ENCODE measurements at places on chromosomes 13 and 19. TPM values are rescaled to one million over a fixed set of nuclear protein-coding genes. Genes with fewer than 3 reads are reported as not detected.
A peak's percentile ranks its signal among the peaks of the same experiment; 100 is the strongest.

- H3K27me3 ChIP-seq = no peaks in the 10 kb centered on the region
- no peaks in the 10 kb centered on the region for H3K4me1 ChIP-seq
- no peak overlapping the region for H3K4me3 ChIP-seq
- no peak for DNase-seq
- no peaks in the 10 kb centered on the region for H3K36me3 ChIP-seq
Observed at GRCh38 chr19:18762125-18763023, 28.7 kb downstream of the COMP start.

The DZIP1 gene
- total RNA-seq = not detected

GRCh38 chr13:50125304-50125553 is 110.0 kb downstream of the KCNRG start:
- H3K27me3 ChIP-seq = peaks cover 22% of the 10 kb centered on the region
- peak overlapping the region; percentile 95 for H3K27ac ChIP-seq
- peaks cover 7% of the 10 kb centered on the region for H3K36me3 ChIP-seq
- DNase-seq = peak; percentile 71
- peak overlapping the region; percentile 81 for H3K4me3 ChIP-seq

The CRB3 gene
- total RNA-seq = 8.6 TPM

DNA sequence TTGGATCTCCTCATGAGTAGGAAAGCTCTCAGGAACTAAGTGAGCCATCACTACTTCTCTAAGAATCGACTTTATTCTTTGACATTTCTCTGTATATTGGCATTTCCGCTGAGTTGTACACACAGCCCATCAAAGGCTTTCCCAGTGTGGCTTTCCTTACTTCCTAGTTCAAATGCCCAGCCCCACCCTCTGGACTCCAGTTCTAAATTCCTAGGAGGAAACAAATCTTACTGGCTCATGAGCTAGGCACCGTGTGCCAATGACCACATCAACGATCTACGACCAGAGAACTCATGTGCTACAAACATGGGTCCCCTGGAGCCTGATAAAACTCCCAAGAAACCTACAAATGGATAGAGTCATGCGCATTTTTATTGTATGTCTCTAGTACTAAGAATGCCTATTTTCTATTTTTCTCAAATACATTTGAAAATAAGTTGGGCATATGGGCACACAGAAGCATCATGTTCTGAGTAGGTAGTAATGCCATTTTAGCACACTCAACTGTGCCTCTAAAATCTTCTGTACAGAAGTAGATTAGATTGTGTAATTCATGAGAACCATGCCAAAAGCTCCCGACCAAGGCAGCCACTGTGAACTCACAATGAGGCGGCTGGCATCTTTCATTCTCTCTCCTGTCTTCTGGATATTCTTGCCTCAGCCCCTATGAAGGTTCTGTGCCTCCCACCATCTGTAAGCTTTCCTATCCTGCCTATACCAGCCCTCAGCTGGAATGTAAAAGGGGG is 10.5 kb upstream of the RAP2A start:
- H3K27ac ChIP-seq = no peak overlapping the region
- no peak for DNase-seq
- no peaks in the 10 kb centered on the region for H3K27me3 ChIP-seq
- no peak overlapping the region for H3K4me3 ChIP-seq
- no peaks in the 10 kb centered on the region for H3K4me1 ChIP-seq
- no peaks in the 10 kb centered on the region for H3K36me3 ChIP-seq

The ZNF382 gene
- 5.4 TPM for total RNA-seq

- no peak overlapping the region for H3K27ac ChIP-seq
- no peak for DNase-seq
- no peaks in the 10 kb centered on the region for H3K27me3 ChIP-seq
- H3K4me1 ChIP-seq = no peaks in the 10 kb centered on the region
Observed at GRCh38 chr13:87607266-87607665, 63.9 kb upstream of the SLITRK5 start.

DNA sequence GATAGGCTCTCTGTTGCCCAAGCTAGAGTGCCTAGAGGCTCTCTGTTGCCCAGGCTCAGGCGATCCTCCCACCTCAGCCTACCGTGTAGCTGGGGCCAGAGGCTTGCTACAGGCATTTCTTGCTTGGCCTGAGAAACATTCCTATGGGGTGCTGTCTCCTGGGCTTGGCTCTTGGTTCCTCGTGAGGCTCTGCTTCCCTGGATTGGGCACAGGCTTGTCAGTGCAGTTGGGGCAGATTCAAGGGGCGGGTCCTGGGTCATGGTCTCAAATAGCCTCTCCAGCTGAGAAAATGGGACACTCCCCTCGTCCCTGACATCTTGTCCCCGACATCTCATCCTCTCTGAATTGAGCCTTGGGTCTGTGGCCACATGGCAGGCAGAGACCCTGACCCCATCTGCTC is 4.9 kb downstream of the TSSK6 start:
- no peak overlapping the region for H3K4me3 ChIP-seq
- H3K36me3 ChIP-seq = peaks cover 20% of the 10 kb centered on the region
- no peak overlapping the region for H3K27ac ChIP-seq
- H3K27me3 ChIP-seq = no peaks in the 10 kb centered on the region
- peaks cover 3% of the 10 kb centered on the region for H3K4me1 ChIP-seq

The TEX26 gene
- total RNA-seq = not detected

The BCAM gene
- not detected for total RNA-seq

The ATP4B gene
- not detected for total RNA-seq

DNA sequence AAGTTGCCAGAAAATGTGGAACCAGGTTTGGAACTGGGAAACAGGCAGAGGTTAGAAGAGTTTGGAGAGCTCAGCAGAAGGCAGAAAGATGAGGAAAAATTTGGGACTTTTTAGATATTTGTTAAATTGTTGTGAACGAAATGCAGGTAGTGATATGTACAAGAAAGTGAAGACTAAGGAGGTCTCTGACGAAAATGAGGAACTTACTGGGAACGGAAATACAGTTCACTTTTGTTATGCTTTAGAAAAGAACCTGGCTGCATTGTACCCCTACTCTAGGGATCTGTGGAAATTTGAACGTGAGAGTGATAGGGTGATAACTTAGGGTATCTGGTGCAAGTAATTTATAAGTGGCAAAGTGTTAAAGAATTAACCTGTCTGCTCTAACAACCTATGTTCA is 632.4 kb downstream of the SLITRK5 start:
- H3K4me3 ChIP-seq = no peak overlapping the region
- no peaks in the 10 kb centered on the region for H3K27me3 ChIP-seq
- H3K27ac ChIP-seq = no peak overlapping the region
- H3K36me3 ChIP-seq = no peaks in the 10 kb centered on the region
- H3K4me1 ChIP-seq = no peaks in the 10 kb centered on the region

DNA sequence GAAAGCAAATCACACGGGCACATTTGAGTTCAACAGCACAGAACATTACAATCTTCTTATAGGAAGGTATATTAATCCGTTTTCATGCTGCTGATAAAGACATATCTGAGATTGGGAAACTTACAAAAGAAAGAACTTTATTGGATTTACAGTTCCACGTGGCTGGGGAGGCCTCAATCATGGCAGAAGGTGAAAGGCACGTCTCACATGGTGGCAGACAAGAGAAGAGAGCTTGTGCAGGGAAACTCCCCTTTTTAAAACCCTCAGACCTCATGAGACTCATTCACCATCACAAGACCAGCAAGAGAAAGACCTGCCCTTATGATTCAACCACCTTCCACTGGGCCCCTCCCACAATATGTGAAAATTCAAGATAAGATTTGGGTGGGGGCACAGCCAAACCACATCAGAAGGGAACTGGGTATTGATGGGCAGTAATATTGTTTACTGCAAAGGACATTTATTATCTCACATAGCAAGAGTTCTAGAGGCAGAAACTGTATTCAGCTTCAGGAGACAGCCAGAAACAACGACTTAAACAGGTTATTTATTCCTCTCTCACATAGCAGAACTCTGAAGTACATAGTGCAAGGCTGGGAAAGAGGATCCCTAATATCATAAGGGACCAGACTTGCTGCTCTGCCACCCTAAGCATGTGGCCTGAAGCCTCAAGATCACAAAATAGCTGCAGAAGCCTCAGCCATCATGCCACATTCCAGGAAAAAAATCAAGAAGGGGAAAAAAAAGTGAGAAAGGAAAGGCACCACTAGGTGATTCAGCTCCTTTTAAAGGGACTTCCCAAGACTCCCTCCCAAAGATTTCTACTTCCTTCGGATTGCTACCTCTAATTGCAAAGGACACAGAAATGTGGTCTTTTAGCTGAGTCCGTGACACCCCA is 23.1 kb downstream of the FXYD5 start:
- no peaks in the 10 kb centered on the region for H3K27me3 ChIP-seq
- no peak for DNase-seq
- peaks cover 23% of the 10 kb centered on the region for H3K4me1 ChIP-seq
- H3K27ac ChIP-seq = no peak overlapping the region

The C13orf46 gene
- total RNA-seq = 16.9 TPM

The GPC5 gene
- 0.10 TPM for total RNA-seq

- no peak overlapping the region for H3K4me3 ChIP-seq
- H3K36me3 ChIP-seq = no peaks in the 10 kb centered on the region
- DNase-seq = no peak
- H3K4me1 ChIP-seq = peaks cover 9% of the 10 kb centered on the region
- no peaks in the 10 kb centered on the region for H3K27me3 ChIP-seq
Observed at GRCh38 chr19:38743394-38744297, 628 bp downstream of the CAPN12 start.

- no peaks in the 10 kb centered on the region for H3K36me3 ChIP-seq
- no peak overlapping the region for H3K4me3 ChIP-seq
- no peak overlapping the region for H3K27ac ChIP-seq
- DNase-seq = no peak
- no peaks in the 10 kb centered on the region for H3K4me1 ChIP-seq
Observed at GRCh38 chr13:20451397-20451796, 74.3 kb downstream of the CRYL1 start.

- no peak overlapping the region for H3K27ac ChIP-seq
- no peaks in the 10 kb centered on the region for H3K27me3 ChIP-seq
- peaks cover 12% of the 10 kb centered on the region for H3K36me3 ChIP-seq
- no peak overlapping the region for H3K4me3 ChIP-seq
- H3K4me1 ChIP-seq = no peaks in the 10 kb centered on the region
Observed at GRCh38 chr13:41833201-41833600, 127.7 kb downstream of the VWA8 start.

DNA sequence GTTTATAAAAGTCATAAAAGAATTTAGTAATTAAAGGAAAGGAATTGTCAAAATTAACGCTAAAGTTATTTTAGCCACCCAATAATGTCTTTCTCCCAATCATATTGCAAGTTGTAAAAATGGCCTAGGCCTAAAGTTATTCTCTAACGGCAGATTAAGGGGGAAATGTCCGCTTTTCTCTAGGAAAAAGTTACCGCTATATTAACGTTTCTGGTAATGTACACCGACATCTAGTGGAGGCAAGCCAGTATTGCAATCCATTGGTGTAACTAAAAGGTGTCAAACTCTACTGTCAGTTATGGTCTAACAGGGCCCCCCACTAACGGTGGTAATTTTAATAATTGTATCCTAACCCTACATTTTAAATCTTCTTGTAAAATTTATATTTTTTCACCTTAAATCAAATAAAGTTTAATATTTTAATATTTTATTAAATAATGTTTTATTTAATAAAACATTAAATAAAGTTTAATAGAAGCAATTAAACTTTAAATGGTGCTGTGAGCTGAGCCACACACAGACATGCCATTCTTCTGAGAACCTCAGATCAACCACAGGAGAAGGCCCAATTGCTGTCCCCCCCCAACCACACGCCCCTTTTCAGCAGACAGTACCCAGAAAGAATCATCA is 35.9 kb upstream of the ZSCAN5A start:
- no peaks in the 10 kb centered on the region for H3K36me3 ChIP-seq
- H3K27me3 ChIP-seq = no peaks in the 10 kb centered on the region
- no peaks in the 10 kb centered on the region for H3K4me1 ChIP-seq
- H3K4me3 ChIP-seq = no peak overlapping the region
- H3K27ac ChIP-seq = no peak overlapping the region

The PALM gene
- not detected for total RNA-seq

DNA sequence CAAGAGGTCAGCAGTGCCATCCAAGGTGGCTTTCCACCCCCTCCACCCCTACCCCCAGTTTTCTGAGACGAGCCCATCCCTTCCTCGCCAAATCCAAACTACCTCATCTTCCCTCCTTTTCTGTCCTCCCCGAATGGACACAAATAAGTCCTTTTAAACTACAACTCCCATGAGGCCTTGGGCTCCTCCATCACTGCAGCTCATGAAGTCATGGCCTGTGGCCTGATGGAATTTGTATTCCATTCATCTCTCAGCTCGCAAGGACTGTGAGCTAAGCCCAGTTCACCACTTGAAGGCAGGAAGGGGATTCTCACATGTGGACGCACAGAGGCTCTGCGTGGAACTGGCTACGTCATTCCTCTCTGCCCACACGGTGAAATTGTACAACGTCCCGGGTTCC is 12.5 kb downstream of the PTPRH start:
- H3K36me3 ChIP-seq = no peaks in the 10 kb centered on the region
- no peak overlapping the region for H3K4me3 ChIP-seq
- H3K27me3 ChIP-seq = no peaks in the 10 kb centered on the region

The HSH2D gene
- total RNA-seq = 20.0 TPM

The FREM2 gene
- not detected for total RNA-seq

- no peaks in the 10 kb centered on the region for H3K27me3 ChIP-seq
- no peak overlapping the region for H3K4me3 ChIP-seq
- H3K27ac ChIP-seq = no peak overlapping the region
Observed at GRCh38 chr13:110047496-110047895, 259.5 kb downstream of the COL4A1 start.

- no peaks in the 10 kb centered on the region for H3K27me3 ChIP-seq
- no peak overlapping the region for H3K4me3 ChIP-seq
- no peaks in the 10 kb centered on the region for H3K36me3 ChIP-seq
- no peaks in the 10 kb centered on the region for H3K4me1 ChIP-seq
- H3K27ac ChIP-seq = no peak overlapping the region
Observed at GRCh38 chr13:85995788-85996418, 196.7 kb upstream of the SLITRK6 start.

The PRRG2 gene
- 0.44 TPM for total RNA-seq

DNA sequence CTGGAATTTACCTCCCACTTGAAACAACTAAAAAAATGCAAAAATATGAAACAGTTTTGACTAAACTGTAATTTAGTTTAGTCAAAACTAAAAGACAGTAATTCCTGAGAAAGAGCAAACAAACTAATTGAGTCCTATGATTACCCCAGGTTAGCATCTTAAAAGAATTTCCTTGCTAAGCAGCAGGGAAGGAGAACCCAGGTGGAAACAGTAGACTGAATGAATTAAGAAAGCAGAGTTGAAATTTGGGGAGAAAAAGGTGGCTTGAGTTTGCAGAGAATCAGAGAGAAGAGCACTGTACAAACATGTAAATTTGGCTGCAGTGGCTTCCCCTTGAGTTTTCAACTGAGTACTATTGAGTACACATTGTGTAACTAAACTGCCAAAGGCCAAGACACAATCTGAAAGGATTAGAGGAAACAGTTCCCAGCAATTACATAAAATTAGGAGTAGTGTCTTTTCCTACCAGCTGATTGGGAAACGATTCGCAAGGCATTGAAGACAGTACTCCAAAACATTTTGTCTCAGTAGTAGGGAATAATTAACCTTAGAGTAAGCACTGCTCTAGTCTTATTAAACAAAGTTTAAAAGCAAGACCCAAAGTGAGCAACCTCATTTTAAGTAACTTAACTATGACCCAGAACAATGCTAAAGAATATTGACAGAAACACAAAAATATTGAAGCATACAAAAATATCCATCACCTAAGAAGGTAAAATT is 820.5 kb downstream of the DACH1 start:
- H3K4me3 ChIP-seq = no peak overlapping the region
- H3K27me3 ChIP-seq = no peaks in the 10 kb centered on the region
- DNase-seq = no peak
- no peaks in the 10 kb centered on the region for H3K36me3 ChIP-seq
- no peak overlapping the region for H3K27ac ChIP-seq
